CD4-positive, alpha-beta T cell treated with Interleukin-15 for 4 hours (primary cell): ENCODE measurements at places on chromosomes 12 and 14.

DNA sequence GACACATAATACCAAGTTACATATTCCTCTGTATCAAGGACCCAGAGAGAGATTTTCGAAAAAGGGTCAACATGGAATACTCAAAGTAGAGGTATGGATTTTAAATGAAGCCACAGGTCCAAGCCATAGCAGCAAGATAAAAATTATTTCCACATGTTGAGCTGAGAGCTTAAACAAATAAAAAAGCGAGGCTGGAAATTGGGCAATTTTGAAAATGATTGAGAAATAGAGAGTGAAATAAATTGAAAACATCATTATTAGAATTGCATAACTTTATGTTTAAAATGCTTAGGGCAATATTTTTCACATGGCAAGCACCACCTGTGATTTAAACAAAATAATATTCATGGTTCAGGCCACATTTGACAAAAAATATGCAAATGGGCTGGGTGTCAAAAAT lies 1251.0 kb upstream of the USP15 start:
- no peak for DNase-seq

- DNase-seq = no peak
Measured at GRCh38 chr12:113456199-113456598, 15.5 kb downstream of the LHX5 start.

- DNase-seq = no peak
Measured at GRCh38 chr14:79525416-79525815, 685.9 kb downstream of the DIO2 start.

DNA sequence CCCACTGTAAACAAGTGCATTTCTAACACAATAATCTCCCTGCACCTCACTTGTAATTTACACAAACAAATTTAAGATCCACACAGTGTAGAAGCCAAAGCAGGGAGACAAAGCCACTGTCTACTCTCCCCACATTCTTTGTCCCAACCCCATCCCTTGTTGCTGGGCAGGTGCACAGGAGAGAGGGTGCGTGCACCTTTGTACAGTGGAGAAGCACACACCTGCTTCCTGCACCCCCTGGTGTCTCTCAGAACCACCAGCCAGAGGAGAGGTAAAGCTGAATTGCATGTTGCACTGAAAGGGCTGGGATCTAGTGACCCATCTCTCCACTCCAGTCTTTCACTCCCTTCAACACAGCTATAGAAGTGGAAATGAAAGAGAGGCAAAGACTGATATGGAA lies 51.4 kb upstream of the IFNG-AS1 start:
- no peak for DNase-seq

DNA sequence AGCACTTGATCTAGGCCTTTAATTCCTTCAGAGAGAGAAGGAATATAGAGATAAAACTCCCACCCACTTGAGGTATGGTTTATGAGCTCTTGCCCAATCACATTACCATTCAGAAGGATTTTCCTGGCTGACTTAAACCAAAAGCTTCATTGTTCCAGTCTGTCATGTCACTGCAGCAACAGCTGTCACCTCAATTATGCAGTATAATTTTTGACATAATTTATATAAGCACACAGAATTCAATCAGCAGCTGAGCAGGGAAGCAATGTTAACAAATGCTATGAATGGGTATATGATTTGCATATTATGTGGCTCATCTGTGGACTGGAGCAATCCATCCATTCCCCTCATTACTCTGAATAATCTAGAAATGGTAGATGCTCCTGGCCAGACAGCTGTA lies 40.3 kb downstream of the CBX5 start:
- no peak for DNase-seq

DNA sequence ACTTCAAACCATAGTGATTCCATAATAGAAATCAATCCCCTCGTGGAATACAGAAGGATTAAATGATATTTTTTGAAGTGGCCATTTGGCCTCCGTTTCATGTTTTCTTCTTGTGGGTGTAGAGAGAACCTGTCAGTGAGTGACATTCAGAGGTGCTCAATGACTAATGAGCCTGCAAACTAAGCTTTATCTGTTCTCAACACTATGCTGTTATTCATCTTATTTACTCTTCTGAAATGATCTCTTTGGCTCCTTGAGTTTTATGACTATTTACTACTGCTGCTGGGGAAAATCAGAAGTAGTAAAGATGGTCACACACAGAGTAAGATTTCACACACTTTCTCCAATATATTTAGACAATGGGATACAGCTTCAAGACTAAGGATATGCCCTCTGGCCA lies 30.4 kb downstream of the ATP2B1 start:
- no peak for DNase-seq

GRCh38 chr12:50314636-50315312 lies 31.5 kb upstream of the LIMA1 start:
- DNase-seq = no peak

GRCh38 chr14:92414690-92415445 lies 91.9 kb downstream of the SLC24A4 start:
- DNase-seq = no peak

GRCh38 chr14:103052407-103052806 lies 4.9 kb downstream of the CDC42BPB start:
- no peak for DNase-seq

- no peak for DNase-seq
Measured at GRCh38 chr14:87153391-87153790, 839.6 kb downstream of the GALC start.

- DNase-seq = no peak
Measured at GRCh38 chr12:66065150-66065549, 65.4 kb downstream of the LLPH start.

DNA sequence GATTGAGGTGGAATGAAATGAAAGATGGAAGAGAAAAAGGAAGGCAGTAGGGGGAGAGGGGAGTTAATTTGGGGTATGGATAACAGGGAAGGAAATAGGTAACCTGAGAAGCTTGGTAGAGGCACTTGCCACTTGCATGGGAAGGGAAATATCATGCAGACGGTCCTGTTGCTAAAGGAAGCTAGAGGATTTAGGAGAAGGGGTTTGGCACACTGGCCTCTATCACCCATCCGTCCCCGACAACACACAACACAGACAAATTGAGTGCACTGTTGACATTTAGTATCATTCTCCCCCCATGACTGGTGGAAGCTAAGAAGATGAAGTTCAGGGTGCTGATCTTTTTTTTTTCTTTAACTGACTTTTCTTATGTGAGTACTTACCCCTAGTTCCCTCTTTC lies 2.0 kb downstream of the OR10AD1 start:
- no peak for DNase-seq

GRCh38 chr12:9163392-9163791 lies 44.8 kb downstream of the PZP start:
- no peak for DNase-seq

DNA sequence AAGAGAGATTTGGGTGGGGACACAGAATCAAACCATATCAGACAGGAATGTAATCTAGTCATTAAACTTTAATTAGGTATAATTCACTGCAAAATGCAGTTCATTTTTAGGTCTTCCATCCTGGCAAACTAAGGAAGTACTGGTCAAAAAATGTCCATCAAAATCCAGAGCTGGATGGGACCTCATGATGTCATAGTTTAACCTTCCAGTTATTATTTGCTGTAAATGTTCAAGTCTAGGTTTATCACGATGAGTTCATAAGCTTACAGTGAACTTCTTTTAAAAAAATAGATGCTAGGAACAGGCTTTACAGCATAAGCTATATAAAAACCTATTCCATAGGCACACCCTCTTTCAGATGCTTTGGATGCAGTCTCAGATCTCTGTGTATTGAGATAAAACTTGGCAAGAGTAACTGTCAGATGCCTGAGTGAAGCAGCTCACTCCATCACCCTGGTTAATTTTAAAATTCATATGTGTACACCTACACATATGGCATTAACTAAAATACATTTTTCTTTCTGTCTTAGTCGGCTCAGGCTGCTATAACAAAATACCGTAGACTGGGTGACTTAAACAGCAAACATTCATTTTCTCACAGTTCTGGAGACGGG lies 7.9 kb downstream of the SSPN start:
- DNase-seq = no peak

- no peak for DNase-seq
Measured at GRCh38 chr14:23630687-23631086, 5.5 kb upstream of the DHRS2 start.

GRCh38 chr12:5139751-5140150 lies 96.1 kb downstream of the KCNA5 start:
- no peak for DNase-seq

DNA sequence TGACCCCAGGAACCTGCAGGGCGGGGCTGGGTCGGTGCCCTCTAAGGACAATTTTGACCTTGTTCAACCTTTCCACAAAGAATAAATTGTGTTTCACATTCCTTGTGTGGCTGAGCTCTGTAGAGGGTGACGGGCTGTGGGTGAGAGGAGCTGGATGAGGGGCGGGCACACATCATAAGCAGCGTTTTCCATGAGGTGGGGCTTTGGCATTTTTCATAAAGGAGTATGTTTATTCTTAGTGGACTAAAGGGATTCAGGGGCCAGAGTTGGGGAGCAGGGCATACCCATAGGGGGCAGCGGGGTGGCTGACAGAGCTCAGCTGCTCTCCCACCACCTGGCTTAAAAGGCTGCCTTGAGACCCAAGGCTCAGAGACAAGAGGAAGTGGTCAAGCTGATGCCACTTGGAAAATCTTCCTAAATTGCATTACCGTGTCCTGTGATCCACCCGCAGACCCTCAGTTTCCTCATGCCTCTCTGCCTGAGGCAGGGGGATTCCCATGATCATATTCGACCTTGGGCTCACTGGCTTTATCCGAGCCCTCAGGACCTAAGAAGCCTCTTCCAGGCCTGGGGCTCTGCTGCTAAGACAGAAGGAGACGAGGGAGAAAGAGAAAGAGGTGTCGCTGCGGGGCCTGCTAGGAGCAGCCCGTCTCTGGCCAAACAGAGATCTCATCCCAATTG lies 11.4 kb downstream of the MMP14 start:
- no peak for DNase-seq

DNA sequence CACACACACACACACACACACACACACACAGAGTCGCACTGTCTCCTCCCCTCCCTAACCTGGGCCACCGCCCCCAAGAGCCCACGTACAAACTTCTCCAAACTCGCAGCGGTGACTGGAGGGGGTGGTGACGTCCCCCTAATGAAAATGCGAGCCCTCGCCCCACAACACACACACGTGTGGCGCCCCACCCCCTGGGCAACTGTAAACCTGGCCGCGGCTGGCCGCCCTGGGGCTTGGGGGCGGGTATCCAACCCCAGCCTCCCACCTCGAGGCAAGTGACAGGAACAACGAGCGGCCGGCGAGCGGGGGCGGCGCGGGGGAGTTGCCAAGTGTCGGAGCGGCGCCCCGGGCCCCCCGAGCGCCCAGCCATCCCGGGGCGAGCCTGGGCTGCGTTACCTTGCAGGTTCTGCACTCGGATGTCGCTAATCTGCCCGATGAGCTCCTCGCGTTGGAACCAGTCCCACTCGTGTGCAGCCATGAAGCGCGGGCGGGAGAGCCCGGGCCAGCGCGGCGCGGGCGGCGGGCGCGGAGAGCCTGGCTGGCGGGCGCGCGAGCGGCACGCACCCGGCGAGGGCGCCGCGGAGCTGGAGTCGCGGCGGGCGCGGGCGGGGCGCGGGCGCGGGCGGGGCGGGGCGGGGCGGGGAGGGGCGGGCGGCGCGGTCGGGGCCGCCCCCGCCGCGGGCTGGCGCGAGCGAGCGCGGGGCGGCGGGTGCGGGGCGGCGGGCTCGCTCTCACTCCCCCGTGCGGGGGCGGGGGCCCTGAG lies at the start of gene CLMN:
CLMN (minus strand) TSS at position 597 of the 766 bp plus-strand sequence; CDS start at position 481, 116 bp downstream.
- no peak for DNase-seq

GRCh38 chr14:86072116-86072894 lies 542.4 kb downstream of the FLRT2 start:
- DNase-seq = no peak

- no peak for DNase-seq
Measured at GRCh38 chr12:110766311-110767154, 23.8 kb upstream of the PPP1CC start.

GRCh38 chr14:61893371-61893940 lies 131.2 kb downstream of the SNAPC1 start:
- no peak for DNase-seq

DNA sequence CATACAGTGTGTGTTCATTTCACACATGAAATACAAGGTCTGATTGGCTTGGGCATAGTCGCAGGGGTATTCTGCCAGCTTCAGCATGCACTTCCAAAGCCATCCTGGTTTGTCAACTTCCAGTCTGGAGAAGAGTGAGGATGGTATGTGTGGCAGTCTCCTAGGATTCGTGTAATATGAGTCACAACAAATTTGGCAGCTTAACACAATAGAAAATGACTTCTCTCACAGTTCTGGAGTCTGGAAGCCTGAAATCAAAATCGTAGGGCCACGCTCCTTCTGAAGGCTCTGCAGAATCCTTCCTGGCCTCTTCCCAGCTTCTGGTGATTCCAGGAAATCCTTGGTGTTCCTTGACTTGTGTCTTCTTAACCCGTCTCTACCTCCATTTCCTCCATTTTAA lies 167.5 kb downstream of the PPM1H start:
- DNase-seq = no peak

GRCh38 chr12:1470051-1470450 lies 124.3 kb downstream of the FBXL14 start:
- no peak for DNase-seq

GRCh38 chr12:82430541-82431145 lies 72.3 kb downstream of the METTL25 start:
- no peak for DNase-seq

GRCh38 chr12:49948866-49949845 lies 1.4 kb upstream of the AQP2 start:
- DNase-seq = no peak

- no peak for DNase-seq
Measured at GRCh38 chr12:103824290-103824689, 16.7 kb downstream of the NT5DC3 start.

DNA sequence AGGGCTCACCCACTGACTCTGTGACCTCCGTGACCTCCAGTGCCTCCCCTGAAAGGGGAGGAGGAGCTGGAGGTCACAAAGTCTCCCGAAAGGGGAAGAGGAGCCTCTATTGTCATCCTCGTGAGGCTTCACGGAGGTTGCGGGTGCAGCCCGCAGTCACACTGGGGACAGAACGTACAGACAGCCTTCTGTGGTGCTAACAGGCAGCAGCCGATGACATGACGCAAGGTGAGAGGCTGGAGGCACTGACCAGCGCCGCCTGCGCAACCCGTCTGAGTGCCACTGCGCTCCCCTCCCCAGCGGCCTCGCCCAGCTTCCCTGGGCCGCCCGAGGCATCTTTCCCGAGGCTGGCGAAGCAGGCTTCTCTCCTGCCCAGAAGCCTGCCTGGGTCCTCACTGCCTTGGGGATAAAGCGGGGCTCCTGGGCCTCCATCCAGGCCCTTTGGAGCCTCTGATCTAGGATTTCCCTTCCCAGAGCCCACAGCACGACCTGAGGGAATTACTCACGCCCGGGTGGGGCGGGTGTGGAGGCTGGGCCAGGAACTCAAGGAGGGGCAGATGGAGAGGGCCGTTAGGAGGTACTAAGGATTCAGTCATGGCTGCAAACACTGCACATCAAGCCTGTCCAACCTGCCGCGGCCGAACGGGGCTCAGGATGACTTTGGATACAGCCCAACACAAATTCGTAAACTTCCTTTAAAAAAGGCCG lies 12.3 kb upstream of the LBHD2 start:
- no peak for DNase-seq

DNA sequence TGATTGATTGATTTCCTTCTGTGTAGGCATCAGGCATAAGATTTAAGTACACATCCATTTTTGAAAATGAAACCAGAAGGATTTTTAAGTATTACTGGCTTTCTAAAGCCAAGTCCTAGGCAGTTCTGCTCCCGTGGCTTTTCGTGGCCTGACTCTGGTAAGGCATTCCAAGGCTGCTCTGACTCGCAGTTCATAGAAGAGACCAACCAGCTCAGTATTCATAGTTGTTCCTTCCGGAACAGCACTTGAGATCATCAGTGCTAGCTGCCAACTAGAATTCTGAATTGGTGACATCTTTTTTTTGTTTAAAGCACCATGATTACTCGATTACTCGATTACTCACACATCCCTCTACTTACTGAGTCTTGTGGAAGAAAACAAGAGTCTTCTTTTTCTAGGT lies 25.9 kb downstream of the SUDS3 start:
- DNase-seq = no peak
